ENCODE measurements at places on chromosomes 6 and 20.

GRCh38 chr6:117498159-117498558 is 15.7 kb downstream of the DCBLD1 start:
- DNase-seq, result no peak

- no peak for DNase-seq
Observed at GRCh38 chr6:158266131-158266530, 46.1 kb upstream of the TULP4 start.

DNA sequence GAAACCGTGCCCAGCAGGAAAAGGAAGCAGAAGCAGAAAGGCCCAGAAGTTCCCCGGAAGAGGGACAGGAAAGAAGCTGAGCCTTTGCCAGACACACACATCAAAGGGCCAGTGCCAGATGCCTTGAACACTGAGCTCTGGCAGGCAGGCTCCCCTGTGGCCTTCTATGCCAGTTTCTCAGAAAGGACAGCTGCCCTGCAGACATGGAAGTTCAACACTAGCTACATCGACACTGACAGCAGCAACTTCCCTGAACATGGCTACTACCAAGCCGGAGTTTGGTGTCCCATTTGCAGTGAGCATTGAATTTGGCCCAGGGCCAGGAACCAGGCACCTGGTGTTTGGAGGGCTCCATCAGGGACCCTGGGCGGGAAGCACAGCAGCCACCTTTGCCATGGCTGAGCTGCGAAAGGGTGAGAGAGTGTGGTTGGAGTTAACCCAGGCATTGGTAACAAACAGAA is 8.0 kb upstream of the RAET1E start:
- peak; percentile 49 for DNase-seq

GRCh38 chr20:62804627-62805154 is at the start of gene OGFR:
Gene OGFR, plus strand, starts transcription at chr20:62804835. Its CDS starts 25 bp downstream, at chr20:62804860.
- DNase-seq, result no peak

DNA sequence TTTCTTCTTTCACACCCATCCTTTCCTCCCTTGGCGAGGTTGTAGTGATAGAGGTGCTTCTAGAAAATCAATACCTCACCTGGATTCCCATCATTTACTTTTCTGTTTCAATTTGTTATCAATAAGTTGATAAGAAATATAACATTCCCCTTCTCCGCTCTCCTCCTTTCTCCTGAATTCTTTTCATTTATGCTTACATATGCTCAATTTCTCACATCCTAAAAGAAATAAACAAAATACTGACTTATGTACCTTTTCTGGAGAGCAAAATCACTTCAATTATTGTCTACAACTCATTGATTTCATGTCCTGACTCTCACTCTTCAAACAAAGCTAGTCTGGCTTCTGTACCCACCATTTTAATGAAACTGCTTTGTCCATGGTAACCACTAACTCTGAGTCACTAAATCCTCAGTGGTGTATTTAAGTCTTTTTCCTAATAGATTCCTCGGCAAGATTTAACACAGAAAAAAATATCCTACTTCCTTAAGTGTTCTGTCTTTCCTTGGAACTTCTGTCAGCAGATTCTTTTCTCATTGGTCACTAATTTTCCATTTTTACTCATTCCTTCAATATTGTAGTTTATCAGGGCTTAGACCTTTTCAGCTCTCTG is 289.6 kb downstream of the RFPL4B start:
- DNase-seq, result no peak

DNA sequence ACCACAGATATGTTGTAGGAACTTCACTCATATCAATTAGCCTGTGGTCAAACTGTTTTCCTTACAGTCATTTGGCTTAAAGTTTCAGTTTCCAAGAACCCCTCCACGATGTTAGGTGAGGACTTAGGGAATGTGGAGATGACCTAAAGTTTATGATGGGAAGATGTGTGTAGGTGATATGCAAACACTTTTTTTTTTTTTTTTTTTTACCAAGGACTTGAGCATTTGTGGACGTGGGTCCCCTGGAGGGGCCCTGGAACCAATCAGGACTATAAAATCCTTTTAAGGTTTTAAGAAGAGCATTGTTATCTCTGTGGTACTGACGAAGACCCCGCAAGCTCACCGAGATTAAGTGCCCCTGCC is 478 bp upstream of the MTHFD1L start:
- DNase-seq, result no peak

- no peak for DNase-seq
Observed at GRCh38 chr6:168582571-168582981, 141.6 kb downstream of the SMOC2 start.

GRCh38 chr20:58982406-58983114 is 1.5 kb downstream of the NELFCD start:
- no peak for DNase-seq

- DNase-seq, result no peak
Observed at GRCh38 chr6:155031091-155031490, 36.0 kb downstream of the TIAM2 start.

DNA sequence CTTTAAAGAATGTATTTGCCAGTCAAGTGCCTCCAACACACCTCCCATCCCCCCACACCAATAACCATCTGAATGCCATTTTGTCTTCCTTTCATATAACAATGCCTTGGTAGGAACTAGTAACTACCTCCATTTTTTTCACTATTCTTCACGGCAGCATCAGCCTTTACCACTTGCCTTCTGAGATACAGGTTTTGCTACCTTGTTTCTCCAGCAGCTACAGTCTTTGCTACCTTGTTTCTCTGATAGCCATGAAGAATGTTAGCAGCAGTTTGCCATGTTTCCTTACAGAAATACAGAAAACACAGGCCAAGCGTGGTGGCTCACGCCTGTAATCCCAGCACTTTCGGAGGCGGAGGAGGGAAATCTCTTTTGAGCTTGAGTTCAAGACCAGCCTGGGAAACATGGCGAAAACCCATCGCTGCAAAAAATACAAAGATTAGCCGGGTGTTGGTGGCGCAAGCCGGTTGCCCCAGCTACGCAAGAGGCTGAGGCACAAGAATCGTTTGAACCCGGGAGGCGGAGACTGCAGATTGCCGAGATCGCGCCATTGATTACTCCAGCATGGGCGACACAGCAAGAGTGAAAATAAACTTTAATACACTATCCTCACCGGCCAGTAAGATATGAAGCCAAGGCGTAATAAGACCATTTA is 100.9 kb downstream of the HFE start:
- no peak for DNase-seq

GRCh38 chr6:102679865-102680264 is 1286.4 kb downstream of the GRIK2 start:
- no peak for DNase-seq

DNA sequence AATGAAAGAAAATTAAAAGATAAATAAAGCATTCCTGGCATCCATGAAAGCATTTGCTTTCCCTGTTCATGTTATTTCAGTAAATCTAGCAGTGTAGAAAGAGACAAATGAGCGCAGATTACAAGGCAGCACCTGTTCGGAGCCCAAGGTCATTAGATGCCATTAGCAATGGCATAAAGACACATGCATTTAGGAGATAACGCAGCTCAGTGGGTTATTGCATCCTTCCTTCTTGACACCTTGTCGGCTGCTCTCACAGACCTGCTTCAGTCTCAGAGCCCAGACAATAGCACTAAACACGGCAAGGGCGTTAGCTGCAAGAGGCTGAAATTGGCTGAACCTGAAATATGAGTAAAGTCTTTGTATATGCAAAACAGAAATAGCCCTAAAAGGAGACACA is 140.3 kb downstream of the ATXN1 start:
- DNase-seq, result no peak

- no peak for DNase-seq
Observed at GRCh38 chr6:168249746-168250145, 69.8 kb downstream of the DACT2 start.

DNA sequence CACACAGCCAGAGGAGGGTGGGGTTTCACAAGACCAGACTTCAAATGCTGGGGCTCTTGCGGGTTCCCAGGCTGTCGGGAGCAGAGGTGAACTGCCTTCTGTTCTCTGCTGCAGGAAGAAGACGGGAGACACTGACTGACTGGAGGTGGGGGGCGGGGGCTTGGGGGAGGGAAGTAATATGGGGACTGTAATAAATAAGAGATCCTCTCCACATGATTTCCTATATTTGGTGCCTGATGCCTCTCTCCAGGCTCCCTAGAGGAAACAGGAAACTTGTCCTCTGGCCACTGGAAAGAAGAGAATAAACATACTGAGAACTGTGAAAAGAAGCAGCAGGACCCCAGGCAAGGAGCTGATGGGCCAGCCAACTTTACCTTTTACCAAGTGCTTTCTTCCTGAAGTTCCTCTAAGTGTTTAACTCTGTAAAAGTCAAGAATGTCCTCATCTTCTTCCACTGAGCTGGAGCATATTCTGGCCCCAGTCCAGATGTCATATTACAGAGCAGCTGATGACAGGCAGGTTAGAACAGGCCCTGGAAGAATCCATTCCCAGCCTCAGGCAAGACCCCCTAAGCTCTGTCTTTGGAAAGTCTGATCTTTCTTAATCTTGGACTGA is 33.2 kb upstream of the ADGRF5 start:
- no peak for DNase-seq

DNA sequence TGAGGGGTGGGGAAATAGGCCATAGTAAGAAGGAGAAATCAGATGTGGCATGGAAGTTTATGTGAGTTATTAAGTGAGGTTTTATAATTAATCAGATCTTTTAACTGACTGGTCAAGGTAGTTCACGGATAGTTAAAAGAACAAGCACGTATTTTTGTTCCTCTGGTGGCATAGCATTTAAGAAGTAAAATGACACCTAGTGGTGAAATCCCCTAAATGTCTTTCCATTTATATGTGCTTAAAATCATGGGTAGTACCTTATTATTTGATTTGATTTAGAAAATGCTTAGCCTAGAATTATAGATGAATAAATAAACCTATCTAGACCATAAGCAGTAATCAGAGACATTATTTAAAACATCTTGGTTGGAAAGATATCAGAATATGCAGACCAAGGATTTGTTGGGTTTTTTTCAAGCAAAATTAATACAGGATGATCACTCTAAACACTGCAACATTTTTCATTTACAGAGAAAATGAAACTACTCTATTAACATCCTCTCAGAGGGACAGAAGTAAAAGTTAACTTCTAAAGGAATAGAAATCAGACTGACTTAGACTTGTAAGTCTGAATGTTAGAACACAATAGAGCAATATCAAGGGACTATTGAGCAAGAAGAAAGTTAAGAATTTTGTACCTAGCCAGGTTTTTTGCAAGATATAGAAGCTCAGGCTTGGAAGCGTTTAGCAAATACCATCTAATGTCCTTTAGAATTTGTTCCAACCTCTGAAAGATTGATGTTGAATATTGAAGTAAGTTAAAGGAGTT is 81.1 kb downstream of the STXBP5 start:
- no peak for DNase-seq

DNA sequence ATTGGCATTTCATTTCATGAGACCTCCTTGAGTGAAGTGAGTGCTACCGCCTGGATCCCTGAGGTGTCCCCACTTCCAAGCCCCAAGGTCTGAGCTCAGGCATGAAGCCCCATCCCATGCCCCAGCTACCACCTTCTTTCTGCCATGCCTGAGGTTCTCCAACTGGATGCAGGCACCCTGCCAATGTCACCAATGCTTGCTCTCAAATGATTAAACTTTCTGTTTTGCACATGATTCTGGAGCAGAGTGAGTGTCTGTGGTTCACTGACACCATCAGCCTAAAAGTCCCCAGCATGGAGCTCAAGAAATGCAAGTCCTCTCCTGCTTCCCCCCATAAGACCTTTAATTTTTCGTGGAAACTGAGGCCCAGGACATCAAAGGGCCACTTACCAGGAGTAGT is 43.7 kb upstream of the BPIFA2 start:
- no peak for DNase-seq

DNA sequence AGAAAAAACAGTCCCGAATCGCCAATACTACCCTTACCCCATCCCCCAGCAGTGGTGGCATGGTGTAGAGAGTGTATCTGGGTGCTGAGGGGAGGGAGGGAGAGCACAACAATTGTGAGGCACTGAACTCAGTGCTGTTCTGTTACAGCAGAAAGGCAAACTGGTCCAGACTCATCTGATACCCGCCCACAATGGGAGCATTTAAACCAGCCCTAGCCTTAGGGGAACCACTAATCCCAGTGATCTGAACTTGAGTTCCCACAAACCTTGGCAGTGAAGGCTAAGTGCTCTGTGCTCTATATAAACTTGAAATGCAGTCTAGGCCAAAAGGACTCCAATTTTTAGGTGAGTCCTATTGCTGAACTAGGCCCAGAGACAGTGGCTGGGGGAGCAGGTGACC is 666.4 kb upstream of the PTCHD4 start:
- DNase-seq, result no peak

GRCh38 chr6:93389192-93389591 is 30.2 kb downstream of the EPHA7 start:
- no peak for DNase-seq

DNA sequence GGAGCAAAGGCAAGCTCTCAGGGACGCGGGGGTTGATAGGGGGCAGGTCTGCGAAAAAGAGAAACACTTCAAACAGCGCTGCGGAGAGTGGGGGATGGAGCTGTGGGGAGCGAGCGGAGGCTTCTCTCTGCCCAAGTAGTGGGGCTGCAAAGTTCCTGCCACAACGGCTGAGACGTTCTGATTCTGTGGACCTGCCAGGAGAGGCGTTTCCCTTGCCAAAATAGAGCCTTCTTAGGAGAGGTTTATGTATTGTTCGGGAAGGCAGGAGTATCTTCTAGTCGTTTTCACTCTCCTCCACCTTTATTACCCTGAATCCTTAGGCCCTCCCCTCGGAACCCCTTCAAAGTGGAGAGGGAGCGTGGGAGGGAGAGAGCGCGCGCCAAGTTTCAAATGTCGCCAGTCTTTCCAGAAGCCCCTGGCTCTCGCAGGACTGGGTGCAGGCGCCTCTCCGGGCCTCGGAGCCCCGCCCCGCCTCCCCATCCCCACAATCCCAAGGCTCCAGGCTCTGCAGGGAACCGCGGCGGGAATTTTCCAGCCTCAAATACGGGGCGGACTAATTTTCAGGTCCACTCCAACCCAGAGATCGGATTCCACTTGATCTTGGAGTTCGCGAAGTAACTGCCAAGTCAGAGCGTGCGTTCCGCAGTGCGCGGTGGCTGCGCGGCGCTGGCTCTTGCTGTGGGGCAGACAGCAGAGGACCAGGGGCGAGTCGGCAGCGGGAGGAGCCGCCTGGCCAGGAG is 10.0 kb upstream of the POU3F2 start:
- DNase-seq, result no peak

- no peak for DNase-seq
Observed at GRCh38 chr20:45029884-45030283, 63.6 kb downstream of the STK4 start.

- no peak for DNase-seq
Observed at GRCh38 chr6:100998111-100998510, 117.0 kb upstream of the ASCC3 start.

- no peak for DNase-seq
Observed at GRCh38 chr6:36128073-36128472, 2.2 kb upstream of the MAPK13 start.

GRCh38 chr20:57831993-57832585 is 122.3 kb upstream of the PMEPA1 start:
- DNase-seq, result no peak

Data from vagina (tissue), 2 donors.